RCC 7860 (cell line): ENCODE measurements at places on chromosomes 1 and 21.
A peak's percentile ranks its signal among the peaks of the same experiment; 100 is the strongest.

- no peak for DNase-seq
These were observed 114.7 kb downstream of the ACTL8 start for GRCh38 chr1:17869815-17870214.

GRCh38 chr1:173062150-173062938, 11.6 kb upstream of the TNFSF18 start:
- DNase-seq = peak; percentile 55

DNA sequence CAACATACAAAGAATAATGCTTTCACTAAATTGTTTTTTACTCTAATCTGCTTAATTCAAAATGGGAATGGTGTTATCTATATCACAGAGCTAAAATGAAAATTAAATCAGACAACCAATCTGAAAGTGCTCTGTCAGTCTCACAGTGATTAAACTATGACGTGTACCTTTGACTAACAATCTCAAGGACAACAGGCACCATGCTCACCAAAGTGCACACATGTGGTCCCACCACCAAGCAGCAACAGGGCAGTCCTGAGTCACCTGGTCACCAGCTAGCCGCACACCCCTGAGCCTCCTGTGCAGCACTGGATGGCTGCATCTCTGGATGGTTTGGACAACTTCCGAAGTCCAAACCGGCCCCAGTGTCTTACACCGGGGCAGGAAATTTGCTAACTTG, 54.5 kb upstream of the NADK start:
- DNase-seq = peak; percentile 56

DNA sequence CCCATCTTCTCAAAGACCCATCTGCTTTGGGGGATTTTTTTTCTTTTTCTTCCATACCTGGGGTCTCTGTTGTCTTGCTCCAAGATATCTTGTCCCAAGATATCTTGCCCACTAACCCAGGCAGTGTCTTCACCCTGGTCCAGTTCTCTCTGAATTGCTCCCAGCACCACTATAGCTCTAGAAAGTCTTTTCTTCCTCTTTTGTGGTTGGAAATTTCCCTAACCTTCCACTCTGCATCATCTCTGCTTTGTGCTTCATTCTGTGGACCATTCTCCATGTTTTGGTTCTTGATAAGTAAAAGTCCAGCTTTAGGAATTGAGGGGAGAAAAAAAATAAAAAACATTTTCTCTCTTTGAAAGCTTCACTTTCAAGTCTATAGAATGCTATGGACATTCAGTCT, 20.9 kb downstream of the STYXL2 start:
- DNase-seq = no peak

- DNase-seq = no peak
These were observed 31.9 kb upstream of the DENND1B start for GRCh38 chr1:197807216-197807615.

DNA sequence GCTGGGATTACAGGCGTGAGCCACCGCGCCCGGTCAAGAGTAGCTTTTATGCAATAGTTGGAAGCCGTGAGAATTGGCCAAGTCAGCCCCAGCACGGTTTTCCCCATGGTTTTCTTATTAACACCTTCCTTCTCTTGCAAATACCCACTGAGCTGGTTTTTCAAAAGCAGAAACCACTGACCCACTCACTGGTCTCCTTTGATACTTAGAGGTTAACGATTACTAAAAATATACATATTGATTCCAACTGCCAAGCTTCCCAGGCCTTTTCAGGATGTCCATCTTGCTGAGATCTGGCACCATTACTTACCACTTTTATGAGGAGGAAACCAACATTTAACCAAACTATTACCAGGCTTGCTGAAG, 25.9 kb upstream of the TARDBP start:
- no peak for DNase-seq

GRCh38 chr21:38493549-38494250, 4.6 kb downstream of the ERG start:
- DNase-seq = no peak

- DNase-seq = no peak
These were observed 22.1 kb upstream of the NEXN start for GRCh38 chr1:77866296-77866695.

DNA sequence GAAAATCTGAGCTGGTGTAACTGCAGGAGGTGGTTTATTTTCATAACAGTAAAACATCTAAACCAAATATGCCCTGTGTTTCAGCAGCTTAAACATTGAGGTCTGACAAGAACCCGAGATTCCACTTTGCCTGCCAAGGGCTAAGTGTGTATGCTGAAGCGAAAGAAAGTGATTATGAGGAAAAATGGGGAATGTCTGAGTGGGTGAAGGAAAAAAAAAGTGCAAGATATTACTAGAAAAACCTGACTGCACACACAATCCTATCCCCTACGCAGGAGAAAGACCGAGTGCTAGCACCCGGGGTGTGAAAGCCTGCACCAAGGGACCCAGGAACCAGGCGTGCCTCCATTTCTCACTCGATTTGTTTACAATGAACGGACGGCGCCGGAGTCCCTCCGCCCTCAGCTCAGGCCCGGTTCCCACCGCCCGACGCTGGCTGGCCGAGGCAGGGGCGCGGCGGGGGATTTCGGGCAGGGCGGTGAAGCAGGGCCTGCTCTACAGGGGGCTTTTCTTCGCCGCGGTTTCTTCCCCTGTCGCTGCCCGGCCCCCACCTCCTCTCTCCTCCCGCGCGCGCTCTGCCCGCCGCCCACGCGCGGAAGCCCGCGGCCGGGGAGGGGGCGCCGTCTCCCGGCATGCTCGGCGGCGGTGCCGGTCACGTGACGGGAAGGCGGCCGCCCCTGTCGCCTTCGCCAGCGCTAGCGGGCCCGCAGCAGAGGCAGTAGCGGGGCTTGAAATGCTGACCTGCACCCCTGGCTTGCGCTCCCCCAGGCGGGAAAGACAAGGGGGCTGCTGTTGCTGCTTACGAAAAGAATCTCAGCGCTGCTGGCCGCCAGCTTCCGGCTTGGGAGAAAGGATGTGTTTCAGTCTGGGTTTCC, 35.9 kb downstream of the ITPKB start:
- DNase-seq = no peak

DNA sequence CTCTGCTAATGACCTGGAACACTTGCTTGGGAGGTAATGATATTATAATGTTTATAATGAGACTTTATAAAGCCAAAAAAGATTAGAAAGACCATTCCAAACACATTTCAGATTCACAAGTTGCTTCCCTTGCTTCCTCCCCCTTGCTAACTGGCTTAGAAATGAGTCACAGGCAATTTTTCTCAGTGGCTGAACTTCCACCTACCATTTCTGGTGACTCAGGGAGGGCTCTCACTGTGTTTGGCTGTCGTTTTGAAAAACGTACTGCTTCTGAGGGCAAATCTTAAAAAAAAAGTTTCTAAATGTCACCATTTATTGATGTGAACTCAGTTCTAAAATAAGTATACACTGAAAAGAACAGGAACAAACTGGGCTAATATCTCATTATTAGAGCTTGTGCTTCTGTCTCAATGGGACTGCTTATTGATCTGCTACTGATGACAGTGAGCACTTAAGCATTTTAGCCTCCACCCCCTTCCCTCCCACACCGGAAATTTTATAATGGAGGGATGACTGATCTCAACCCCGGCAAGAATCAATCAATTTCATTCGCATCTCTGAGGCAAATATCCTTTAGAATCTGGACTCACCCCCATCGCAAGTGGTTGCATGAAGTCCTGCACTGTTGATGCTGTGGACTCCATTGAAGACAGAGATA, 278.3 kb downstream of the KCTD3 start:
- DNase-seq = peak; percentile 50

DNA sequence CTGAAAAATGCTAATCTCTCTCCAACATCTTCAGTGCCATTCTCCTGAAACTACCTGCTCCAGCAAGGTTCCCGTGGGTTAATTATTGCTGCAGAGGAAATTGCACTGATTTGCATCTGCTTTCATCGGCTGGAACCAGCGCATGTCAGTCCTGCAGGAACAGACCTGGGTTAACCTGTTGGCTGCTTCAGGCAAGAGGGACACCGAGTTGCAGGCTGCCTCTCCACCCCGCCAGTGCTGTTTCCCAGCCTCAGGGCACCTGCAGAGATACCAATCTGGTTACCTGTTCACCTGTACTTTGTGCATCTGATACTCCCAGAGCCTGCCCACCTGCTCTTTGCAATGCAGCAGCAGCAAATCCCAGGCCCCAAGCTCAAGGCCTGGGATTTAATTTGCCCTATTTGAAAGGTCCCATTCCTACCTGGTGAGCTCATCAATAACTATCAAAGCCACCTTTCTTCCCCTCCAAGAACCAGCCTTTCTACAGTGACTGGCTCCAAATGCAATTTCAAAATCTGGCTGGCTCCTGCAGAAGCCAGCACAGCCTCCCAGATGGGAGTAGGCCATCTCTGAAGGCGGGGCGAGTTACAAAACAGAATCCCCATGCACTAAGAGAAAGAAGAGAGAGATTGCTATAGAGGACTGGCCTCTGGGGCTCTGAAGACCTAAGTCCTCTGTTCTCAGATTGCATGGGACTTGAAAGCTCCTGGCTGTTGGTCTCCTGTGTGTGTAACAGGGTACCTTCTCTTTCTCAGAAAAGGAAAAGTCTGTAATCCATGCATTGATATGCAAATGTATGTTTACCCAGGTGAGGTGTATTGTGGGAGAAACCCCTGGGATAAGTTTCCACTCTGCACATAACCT, 67.8 kb downstream of the TOMM20 start:
- DNase-seq = no peak

- DNase-seq = peak; percentile 60
These were observed 24.4 kb upstream of the FGGY start for GRCh38 chr1:59272507-59272906.

GRCh38 chr1:20726932-20727745, 5.4 kb downstream of the SH2D5 start:
- no peak for DNase-seq

DNA sequence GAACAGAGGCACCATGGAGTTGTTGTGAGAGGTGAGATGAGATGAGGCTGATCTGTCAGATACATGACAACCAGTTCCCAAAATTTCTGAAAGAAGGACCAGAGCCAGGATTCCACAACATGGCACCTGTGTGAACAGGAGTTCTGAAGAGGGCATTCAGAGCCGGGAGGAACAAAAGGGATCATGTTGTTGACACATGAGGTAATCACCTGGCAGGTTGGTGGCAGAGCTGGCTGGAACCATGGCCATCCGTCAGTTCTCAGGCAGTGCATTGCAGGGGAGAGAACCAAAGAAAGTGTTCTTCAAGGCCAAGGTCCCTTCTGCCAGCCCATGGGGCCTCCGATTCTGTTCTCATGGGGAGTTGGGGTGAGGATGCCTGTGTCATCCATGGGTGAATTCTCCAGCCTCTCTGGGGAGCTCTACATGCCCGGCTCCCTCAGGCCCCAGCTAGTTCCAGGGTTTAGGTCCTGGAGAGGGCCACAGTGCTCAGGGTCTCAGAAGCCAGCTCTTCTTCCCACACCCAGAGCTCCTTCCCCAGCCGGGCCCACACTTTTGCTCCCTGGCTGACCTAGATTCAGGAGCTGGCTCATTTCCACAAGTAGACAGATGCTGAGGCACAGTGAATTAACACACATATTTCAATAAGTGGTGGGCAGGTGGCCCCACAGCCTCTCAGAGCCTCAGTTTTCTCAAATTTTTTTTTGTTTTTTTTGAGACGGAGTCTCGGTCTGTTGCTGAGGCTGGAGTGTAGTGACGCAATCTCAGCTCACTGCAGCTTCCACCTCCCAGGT, 49.1 kb upstream of the CTPS1 start:
- no peak for DNase-seq

- DNase-seq = peak; percentile 56
These were observed 75.6 kb upstream of the ROR1 start for GRCh38 chr1:63698001-63698838.
